ENCODE measurements at places on chromosomes 1 and 21.

DNA sequence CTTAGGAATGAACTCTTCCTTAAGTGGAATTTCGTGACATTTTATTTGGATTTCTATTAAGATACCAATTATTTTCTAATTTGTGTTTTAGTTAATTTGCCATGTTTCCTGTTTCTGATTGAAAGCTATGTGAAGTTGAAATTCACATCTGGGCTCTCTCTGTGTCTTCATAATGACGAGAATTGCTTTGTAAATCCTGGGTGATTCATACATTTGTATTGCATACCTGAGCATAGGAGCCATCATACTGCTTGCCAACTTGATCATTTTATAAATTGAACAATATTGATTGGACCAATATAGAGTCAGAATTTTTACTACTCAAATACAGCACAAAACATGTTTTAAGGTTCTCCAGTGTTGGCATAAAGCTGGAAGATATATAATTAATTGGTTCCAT lies 817.9 kb downstream of the BRINP3 start:
- no peak for DNase-seq

- DNase-seq, result no peak
Observed at GRCh38 chr1:102693345-102693744, 415.0 kb downstream of the COL11A1 start.

GRCh38 chr1:152107031-152107983 lies 7.9 kb downstream of the TCHH start:
- no peak for DNase-seq

- no peak for DNase-seq
Observed at GRCh38 chr1:48043622-48044021, 46.4 kb upstream of the TRABD2B start.

DNA sequence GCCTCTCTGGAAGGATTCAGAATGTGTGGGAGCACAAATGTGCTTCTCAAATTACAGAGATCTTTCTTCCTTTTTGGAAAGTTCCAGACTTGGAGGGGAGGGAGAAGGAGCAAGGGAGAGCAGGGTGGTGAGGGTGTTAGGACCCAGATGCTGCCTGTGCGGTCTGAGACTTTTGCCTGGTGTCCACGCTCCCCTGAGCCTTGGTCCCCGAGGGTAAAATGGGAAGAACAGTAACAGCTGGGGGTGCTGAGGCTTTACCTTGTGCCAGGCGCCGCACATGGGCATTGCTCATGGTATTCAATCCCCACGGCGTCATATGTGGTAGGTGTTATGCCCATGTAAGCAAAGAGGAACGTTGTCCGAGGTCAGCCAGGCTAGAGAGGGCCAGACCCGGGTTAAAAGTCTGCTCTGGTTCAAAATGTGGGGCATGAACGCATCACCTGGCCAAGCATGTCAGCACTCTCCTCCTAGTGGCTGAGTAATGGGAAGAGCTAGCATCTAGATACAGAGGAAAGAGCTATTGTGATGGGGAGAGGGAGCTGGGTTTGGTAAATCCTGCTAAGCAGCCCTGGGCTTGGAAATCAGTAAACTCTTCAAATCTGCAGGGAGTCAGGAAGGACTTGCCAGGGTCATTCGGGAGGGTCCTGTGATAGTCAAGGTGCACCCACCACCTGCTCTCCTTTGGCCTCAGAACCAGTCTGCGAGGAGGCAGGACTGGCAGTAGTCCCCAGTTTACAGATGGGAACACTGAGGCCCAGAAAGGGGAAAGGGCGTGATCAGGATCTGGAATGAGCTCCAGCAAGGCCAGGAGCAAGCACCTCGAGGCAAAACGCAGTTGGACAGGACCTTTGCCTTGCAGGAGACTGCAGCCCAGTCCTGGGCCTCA lies 4.5 kb upstream of the RUNX3 start:
- no peak for DNase-seq

- no peak for DNase-seq
Observed at GRCh38 chr21:25967901-25968438, 202.6 kb downstream of the APP start.

- DNase-seq, result no peak
Observed at GRCh38 chr1:26470878-26471497, 1.3 kb upstream of the HMGN2 start.

DNA sequence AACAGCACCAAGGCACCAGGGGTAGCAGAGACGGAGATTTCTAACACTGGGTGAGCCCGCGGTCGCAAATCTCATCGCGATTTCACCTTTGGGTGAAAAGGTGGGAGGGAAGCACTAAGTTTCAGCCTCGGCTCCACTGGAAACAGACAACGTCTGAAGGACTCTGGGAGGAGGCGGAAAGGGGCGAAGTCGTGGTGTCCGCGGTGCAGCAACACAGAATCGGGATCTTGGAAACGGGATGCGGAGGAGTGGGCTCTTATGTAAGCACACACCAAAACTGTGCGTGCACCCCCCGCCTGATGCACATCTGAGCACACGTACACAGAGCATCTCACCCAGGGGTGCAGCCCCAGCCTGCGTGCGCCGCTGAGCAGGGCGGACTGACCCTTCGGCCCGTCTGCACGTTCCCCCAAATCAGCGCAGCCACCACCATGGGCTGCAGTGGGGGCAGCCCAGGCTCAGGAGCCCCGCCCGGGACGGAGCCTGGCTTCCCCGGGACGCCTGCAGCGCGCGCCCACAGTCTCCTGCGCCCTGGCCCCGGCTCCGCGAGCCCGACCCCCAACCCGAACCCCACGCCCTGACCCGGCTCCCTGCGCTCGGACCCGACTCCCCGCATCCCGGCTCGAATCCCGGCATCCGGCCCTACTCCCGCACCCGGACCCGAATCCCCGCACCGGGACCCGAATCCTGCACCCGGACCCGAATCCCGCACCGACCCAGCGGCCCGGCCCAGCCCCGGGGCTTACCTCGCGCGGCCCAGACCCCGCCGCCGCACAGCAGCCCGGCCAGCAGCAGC lies 670 bp downstream of the CLSTN1 start:
- no peak for DNase-seq

DNA sequence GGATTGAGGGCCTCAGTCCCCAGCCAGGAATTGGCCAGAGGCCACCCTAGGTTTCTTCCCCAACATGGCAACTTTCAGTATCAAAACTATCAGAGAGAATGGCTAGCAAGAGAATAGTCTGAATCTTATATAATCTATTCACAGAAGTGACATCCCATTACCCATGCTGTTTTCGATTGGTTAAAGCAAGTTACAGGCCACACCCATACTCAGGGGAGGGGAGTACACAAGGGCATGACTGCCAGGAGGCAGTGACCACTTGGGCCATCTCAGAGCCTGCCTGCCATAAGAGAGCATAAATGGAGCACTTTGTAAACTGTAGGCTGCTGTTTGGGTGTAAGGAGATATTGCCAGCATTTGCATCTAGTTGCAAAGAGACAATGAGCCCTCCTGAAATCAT lies 65.4 kb downstream of the FAM163A start:
- DNase-seq, result no peak

DNA sequence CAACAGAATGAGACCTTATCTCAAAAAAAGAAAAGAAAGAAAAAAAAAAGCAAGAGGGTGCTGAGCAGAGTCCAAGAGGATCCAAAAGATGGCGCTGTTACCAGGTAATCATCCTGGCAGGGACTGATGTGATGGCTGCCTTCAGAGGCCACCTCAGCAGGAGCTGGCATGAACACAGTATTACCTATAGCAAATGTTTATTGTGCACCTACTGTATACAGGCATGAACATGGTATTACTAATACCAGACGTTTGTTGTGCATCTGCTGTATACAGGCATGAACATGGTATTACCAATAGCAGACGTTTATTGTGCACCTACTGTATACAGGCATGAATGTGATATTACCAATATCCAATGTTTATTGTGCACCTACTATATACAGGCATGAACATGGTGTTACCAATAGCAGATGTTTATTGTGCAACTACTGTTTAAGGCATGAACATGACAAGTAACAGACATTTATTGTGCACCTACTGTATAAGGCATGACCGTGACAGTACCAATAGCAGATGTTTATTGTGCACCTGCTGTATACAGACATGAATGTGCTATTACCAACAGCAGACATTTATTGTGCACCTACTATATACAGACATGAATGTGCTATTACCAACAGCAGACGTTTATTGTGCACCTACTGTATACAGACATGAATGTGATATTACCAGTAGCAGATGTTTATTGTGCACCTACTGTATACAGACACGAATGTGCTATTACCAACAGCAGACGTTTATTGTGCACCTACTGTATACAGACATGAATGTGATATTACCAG lies 115.1 kb upstream of the TMEM51 start:
- no peak for DNase-seq
